ENCODE measurements at places on chromosomes 7 and 10.

DNA sequence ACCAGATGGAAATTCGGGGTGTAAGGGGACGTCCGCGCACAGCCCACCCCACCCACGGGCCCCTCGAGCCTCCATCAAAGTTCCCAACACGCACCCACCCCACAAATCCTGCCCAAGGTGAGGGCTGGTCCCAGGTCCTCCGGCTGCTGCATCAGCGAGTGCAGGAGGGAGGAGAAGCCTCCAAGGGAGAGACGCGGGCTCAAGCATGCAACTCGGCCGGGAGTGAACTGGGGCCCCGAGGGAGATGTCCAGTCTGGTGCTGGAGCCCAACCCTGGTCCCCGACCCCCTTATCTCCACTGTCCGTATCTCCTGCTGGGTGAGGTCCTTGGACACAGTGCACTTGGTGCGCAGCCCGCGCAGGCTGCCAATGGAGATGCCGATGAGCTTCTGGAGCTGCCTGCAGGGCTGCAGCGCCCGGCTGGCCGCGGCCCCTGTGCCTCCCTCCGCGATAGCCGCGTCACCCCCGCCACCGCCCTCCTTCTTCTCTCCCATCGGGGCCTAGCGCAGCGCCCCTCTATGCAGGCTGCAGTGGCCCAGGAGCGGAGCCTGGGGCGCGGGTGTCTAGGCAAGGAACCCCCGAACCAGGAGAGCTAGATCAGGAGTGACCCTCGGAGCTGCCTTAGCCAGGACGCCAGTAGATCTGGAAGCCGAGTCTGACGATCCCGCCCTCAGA is 489.2 kb downstream of the ZNF33B start:
- no peak for DNase-seq

DNA sequence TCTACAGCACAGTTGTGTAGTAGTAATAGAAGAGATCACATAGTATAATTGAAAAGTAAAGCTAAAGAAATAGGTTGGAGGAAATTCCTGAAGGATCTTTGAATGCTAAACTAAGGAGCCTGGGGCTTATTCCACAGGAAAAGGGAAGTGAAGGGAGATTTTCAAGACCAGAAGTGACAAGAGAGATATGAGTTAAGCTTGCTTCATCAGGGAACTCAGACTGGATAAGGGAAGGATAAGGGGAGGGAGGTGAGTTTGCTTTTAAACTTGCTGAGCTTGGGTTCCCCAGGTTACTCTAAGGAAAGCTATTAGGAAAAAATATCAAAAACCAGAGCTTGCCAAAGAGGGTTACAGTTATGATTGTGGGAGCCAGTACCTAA is 182.4 kb downstream of the RAPGEF5 start:
- DNase-seq: no peak

GRCh38 chr7:23287612-23288011 is 11.5 kb upstream of the MALSU1 start:
- DNase-seq: no peak

- DNase-seq: no peak
Measured at GRCh38 chr10:51867956-51868355, 168.6 kb upstream of the CSTF2T start.

DNA sequence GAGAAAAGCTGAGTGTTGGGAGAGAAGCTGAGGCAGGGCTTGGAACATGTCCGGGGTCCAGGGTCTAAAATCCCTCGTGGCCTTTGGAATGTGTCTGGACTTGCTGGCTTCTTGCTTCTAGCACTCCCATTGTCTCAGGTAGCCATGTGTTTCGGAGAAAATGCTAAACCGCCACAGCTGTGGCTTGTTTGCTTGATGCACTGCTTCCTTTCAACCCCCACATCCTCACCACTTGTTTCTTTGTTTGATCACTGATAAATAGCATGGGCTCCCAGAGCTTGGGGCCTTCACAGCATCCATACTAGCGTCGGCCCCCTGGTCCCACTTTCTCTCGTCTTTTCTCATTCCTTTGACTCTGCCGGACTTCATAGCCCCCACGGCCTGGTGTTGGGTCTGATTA is 102.7 kb downstream of the ANKRD26 start:
- no peak for DNase-seq

GRCh38 chr7:26860361-26860760 is 4.0 kb downstream of the SKAP2 start:
- DNase-seq: no peak

Data from stimulated activated CD4-positive, alpha-beta T cell treated with anti-CD3 and anti-CD28 coated beads, Interleukin-12 subunit alpha, Interleukin-12 subunit beta, amount 100 ng/mL, for 4 hours (primary cell).